ENCODE measurements at places on chromosomes 4 and X.
A peak's percentile ranks its signal among the peaks of the same experiment; 100 is the strongest.

GRCh38 chrX:13081395-13082205 lies 37.2 kb upstream of the FAM9C start:
- DNase-seq, result no peak

DNA sequence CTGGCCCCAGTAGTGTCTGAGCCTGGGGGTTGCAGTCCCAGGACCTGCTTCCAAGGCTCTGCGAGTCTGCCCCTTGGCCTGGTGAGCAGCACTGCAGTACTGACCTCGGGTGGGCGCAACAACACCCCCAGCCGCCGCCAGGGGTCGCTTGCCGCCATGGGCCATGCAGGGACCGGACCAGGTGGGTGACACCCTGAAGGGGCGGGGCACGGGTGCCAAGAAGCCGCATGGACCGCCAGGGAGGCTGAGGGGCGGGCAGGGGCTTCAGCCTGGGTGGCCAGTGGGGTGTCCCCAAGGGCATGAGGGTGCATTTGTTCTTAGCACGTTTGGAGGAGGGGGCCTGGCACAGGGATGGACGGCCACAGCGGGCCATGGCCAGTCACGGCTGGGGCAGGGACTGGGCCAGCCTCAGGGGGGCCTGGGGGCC lies 25.0 kb downstream of the TACC3 start:
- peak; percentile 7 for DNase-seq

DNA sequence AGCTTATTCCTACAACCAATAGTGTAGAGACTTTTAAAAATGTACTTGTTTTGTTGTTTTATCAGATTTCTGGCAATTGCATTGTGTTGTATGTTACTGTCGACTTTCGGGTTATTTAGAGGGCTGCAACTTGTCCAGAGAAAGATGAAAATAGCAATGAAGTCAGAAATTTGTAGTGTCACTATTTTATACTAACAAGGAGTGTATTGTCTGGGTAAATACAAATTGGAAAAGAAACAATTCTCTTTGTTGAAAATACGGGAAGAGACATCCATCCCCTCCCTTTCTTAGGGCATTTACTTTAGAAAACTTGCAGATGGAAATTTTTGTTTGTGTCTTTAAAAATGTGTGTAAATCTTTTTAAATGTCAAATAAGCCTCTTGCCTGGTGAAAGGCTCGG lies 792.0 kb downstream of the PCDH18 start:
- DNase-seq, result no peak

DNA sequence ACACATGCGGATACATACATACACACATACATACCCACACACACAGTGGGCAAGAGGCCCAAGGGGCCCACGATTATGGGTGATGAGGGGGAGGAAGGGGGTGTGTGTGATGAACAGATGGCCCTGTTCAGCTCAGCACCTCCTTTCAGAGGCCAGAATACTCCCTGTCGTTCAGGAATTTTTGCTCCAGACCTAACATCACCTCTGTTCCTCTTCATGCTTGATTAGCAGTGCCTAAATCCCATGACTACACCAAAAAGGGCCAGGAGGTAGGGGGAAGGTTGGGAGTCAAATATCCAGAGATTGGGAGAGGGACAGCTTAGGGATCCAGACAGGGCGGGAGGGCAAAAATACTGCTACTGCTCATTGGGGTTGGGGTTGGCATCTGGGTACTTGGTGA lies 42.7 kb downstream of the SMC1A start:
- no peak for DNase-seq

DNA sequence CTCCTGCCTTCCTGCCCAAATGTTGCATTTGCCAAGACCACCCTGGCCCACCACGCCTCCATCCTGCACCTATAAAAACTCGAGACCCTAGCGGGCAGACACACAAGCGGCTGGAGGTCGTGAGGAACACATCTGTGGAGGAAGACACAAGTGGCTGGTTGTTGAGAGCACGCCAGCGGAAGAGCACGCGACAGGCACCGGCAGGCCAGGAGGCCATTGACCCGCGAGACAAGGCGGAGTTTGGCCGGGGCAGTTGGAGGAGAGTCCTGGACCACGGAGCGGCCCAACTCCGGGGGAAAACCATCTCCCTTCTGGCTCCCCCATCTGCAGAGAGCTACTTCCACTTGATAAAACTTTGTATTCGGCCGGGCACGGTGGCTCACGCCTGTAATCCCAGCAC lies 115.2 kb upstream of the AGA start:
- no peak for DNase-seq

DNA sequence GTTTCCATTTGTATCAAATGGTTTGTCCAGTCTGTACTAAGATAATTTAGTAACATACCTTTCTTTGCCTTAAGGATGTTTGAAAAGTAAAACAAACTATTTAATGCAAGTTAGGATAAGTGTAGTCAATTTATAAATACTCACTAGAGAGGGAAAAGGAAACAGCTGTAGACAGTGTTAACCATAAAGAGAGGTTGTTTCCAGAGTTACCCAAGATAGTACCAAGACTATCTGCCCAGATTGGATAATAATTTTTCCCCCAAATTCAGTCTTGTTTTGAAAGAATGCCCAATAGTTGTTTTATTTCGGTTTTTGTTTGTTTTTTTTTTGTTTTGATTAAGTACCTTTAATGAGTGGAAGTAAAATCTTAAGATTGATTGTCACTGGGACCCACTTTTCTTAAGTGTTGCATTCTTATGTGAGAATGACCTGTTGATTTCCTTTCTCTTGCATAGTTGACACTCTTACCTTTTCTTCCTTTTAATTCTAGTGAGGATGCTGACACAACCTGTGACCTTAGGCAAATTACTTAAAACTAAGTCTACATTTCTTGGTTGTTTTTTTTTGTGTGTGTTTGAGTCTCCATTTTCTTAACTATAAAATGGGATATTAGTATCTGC lies 12.8 kb downstream of the AFF1 start:
- DNase-seq, result no peak

DNA sequence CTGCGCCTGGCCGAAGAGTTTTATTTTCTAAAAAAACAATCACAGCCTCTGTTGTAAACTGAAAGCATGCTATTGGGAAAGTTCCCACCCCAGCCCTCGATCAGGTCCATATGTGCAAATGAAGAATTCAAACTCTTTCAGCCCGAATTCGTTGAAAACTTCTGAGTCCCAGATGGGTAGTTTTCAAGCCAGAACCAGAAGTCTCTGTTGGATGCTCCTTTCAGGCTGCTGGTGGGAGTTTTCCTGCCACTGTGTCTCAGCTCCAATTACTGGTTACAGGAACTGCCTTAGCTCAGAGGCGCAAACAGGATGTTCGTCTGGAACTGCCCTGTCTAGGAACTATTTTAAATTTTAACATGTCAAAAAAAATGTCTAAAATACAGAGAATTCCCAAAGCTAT lies 9.3 kb upstream of the ALG13 start:
- no peak for DNase-seq

GRCh38 chrX:45228126-45228525 lies 27.4 kb upstream of the DIPK2B start:
- DNase-seq, result no peak

DNA sequence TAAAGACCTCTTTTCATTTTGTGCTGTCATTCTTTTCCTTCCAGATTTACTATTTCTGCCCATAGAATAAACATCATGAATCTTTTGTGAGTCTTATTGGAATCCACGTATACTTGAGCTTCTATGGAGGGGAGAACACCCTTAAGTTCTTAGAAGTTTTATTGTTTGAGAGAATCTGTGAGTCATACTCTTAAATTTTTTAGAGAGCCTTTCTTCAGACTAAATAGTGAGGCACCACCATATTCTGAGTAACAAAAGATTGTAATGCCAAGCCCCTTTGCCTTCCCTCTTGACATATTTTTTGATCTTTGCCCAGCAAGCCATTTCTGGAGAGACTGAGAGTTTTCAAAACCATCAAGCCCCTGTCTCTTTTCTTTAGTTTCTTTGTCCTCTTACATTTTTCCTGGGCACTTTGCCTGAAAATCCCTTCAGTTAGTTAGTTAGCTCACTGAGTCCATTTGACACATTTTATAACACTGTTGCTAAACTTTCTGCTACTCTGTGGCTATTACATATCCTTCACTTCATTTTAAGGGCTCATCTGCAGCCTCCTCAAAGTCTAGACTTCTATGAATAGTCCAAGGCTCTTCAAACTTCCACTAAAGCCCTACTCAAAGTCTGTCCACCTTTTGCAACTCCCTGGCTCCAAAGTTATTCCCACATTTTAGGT lies 65.3 kb upstream of the NDUFC1 start:
- DNase-seq, result no peak

GRCh38 chr4:122636697-122637096 lies 15.8 kb upstream of the IL21 start:
- DNase-seq, result no peak

DNA sequence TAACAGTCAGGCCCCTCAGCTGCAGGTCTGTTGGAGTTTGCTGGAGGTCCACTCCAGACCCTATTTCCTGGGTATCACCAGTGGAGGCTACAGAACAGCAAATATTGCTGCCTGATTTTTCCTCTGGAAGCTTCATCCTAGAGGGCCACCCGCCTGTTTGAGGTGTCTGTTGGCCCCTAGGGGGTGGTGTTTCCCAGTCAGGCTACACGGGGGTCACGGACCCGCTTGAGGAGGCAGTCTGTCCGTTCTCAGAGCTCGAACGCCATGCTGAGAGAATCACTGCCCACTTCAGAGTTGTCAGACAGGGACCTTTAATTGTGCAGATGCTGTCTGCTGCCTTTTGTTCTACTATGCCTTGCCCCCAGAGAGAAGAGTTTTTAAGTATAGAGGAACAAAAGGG lies 160.8 kb downstream of the DKK2 start:
- DNase-seq, result no peak

DNA sequence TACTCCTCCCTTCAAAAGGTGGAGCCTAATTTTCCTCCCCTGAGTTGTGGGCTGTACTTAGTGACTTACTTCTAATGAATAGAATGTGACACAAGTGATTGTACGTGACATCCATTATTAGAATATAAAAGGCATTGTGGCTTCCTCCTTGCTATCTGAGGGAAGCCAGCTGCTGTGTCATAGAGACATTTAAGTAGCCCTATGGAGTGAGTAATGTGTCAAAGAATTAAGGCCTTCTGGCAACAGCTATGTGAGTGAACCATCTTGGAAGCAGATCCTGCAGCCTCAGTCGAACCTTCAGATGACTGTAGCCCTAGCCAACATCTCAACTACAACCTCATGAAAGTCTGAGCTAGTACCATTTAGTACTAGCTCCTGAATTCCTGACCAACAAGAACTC lies 76.1 kb downstream of the BCOR start:
- DNase-seq, result no peak

GRCh38 chr4:173014113-173014558 lies 154.5 kb upstream of the GALNT7 start:
- DNase-seq, result no peak

- no peak for DNase-seq
Observed at GRCh38 chrX:100409610-100410590, at the start of gene PCDH19. TSS of gene PCDH19 (minus strand) at chrX:100410273. CDS start at chrX:100408597, 1,676 bp downstream.

GRCh38 chr4:69522554-69522953 lies 26.8 kb upstream of the UGT2B4 start:
- no peak for DNase-seq

DNA sequence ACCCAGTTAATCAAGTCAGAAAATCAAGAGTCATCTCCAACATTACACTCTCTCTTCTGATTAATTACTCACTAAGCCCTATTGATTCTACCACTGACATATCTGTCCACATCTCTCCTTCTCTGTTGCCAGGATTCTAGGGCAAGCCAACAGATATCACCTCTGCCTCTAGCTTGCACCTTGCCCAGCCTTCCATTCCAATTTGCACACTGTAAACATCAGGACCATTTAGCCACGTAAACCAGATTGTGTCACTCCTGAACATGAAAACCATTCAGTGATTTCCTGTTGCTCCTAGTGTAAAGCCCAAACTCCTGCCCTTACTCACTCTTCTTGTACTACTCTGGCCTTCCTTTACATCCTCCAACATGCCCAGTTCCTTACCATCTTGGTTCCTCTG lies 68.0 kb upstream of the PLS3 start:
- no peak for DNase-seq

- DNase-seq, result no peak
Observed at GRCh38 chr4:92047209-92047875, 256.4 kb upstream of the GRID2 start.

GRCh38 chr4:181213551-181213950 lies 1029.7 kb upstream of the TENM3 start:
- DNase-seq, result no peak

GRCh38 chr4:177161781-177162180 lies 147.9 kb upstream of the NEIL3 start:
- no peak for DNase-seq

GRCh38 chr4:86924811-86925210 lies 10.0 kb upstream of the AFF1 start:
- no peak for DNase-seq

DNA sequence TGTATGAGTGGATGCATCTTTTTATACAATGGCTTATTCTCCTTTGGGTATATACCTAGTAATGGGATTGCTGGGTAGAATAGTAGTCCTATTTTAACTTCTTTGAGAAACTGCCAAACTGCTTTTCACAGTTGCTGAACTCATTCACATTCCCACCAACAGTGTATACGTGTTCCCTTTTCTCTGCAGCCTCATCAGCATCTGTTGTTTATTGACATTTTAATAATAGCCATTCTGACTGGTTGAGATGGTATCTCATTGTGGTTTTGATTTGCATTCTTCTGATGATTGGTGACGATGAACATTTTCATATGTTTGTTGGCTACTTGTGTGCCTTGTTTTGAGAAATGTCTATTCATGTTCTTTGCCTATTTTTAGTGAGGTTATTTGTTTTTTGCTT lies 687.0 kb upstream of the EPHA5 start:
- DNase-seq, result no peak

GRCh38 chr4:172776203-172776861 lies 392.3 kb upstream of the GALNT7 start:
- no peak for DNase-seq

DNA sequence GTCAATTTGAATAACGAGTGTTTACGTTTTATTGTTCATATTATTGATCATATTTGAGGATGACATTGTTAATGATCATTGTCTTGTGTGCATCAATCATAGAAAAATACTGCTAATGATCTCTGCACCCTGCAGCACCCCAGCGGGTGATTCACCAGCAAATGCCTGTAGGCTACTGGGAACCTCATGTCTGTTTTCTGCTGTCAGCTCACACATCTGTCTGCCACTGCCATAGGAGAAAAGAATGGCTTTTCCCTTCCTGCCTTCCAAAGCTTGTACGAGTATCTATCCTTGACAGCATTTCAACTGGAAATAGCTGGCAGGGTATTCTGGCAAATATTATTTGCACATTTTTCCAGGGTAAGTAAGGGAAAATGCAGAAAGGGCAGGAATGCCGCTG lies 272.1 kb upstream of the TRAM1L1 start:
- no peak for DNase-seq

DNA sequence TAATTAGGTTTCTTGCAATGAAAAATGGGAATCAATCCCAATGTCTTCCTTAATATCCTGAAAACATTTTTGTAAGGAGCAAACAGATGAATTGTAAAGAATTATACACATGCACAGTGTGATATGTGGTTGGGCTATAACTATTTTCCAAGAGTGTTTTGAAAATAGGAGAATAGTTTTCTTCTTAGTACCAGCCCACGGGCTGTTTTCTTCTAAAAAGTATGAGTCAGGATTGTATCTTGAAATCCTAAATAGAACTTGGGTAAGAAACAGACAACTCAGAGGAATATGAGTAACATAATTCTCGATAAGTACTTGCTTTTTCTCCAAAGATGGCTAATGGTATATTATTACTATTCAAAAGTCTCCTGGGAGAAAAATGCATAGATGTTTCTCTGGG lies 136.7 kb downstream of the MAGEC2 start:
- DNase-seq, result no peak

- DNase-seq, result no peak
Observed at GRCh38 chrX:71514367-71515037, 18.4 kb upstream of the OGT start.
